WERI-Rb-1 (cell line): ENCODE measurements at places on chromosomes 5 and 9.

DNA sequence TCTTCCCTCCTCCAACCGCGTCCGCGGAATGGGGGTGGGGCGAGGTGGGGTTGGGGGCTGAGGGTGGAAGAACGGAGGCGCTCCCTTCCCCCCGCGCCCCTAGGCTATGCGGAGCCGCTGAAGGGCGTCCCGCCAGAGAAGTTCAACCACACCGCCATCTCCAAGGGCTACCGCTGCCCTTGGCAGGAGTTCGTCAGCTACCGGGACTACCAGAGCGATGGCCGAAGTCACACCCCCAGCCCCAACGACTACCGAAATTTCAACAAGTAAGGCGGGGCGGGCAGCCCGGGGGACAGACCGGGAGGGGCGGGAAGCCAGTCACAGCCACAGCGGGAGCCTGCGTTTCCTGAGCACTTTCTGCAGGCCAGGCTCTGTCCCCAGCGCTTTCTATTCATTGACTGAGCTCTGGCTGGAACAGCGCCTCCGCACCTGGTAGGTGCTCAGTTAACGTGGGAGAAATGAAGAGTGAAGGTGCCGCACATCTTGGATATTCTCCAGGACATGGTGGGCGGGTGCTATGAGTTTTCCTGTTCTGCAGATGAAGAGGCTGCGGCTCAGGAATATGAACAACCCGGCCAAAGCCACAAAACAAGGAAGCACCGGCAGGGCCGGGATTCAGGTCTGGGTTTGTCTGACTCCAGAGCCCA, 11.3 kb downstream of the MYOZ3 start:
- no peak for DNase-seq

GRCh38 chr5:107431536-107431935, 239.2 kb downstream of the EFNA5 start:
- no peak for DNase-seq

DNA sequence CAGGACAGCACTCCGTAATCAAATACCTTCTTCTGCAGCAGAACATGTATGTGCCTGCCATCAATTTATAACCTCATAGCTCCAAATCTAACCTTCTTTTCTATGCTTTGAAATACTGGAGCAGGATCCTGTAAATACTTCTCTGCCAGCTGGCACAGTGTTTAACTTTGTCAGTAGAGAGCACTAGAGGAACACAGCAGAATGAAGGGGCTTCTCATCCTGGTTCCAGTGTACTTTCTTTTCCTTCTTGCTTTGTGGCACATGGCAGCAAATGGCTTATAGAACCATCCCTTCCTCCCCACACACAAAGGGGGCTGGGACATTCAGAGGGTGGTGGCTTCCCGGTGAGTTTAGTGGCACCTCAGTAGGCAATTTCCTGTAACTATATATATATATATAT, 3.8 kb upstream of the FBXW11 start:
- DNase-seq = peak; percentile 11

GRCh38 chr5:144084971-144085370, 85.5 kb downstream of the YIPF5 start:
- DNase-seq = no peak

DNA sequence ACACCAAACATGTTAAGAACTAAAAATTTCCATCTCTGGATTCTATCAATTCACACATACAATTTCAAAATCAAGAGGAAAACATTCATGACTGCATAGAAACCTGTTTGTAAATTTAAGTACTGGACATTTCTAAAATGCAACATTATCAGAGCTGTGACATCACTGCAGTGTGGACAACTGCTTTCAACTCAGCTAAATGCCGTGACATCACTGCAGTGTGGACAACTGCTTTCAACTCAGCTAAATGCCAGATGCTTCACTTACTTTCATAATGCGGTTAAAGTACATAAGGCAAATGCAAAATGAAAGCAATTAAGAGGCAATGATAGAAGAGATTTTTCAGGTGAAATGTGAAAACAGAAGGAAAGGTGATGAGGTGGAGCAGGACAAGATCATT, 161.5 kb downstream of the ARL15 start:
- no peak for DNase-seq

- no peak for DNase-seq
Observed at GRCh38 chr9:93186215-93186945, 2.4 kb downstream of the WNK2 start.

- DNase-seq = peak; percentile 39
Observed at GRCh38 chr5:76175821-76176403, 92.7 kb downstream of the SV2C start.

- DNase-seq = no peak
Observed at GRCh38 chr5:156971415-156971814, 8.4 kb upstream of the TIMD4 start.

DNA sequence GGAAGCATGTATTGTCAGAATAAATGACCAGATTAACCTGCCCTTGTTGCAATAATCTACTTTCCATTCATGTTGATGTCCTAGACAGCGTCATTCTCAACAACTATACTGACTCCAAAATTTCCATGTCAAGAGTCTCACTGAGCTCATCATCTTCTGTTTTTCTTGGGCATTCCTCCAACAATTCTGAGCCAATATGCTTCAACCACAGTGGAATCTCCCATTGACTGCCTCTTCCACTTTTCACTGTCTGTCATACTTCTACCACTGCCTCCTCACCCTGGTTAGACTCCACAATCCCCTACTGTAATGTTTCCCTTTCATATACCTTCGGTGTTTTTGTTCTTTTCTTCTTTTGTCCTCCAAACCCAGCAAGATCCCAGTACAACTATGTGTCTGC, 162.8 kb downstream of the TLE1 start:
- no peak for DNase-seq

DNA sequence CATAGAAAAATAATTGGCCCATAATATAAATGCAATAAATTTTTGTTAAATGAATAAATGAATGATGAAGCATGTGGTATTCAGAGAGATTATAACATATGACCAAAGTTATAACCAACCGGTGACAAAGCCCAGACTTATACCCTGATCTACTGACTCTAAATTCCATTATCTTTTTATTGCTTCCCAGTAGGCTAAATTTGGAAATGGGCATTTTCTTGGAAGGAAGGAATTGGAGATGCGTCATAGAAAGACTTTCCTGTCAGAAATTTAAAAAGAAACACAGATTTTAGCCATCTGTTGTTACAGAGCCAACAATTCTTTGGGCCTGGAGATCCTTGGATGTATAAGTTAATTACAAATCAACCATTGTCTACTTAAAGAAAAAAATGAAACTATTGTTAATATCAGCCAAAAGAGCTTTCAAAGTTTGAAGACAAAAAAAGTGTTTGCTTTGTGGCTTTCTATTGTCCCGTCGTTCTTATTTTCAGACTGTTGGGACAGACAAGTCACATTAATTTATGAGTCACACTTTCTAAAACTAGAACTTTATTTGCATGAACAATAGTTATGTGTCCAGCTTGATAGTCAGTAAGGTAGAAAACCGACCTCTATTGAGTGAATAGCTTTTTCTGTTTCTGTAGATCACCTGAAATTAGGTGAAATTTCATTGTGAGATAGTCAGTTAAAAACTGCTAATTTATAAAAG, 428.7 kb downstream of the GABRG2 start:
- DNase-seq = no peak

DNA sequence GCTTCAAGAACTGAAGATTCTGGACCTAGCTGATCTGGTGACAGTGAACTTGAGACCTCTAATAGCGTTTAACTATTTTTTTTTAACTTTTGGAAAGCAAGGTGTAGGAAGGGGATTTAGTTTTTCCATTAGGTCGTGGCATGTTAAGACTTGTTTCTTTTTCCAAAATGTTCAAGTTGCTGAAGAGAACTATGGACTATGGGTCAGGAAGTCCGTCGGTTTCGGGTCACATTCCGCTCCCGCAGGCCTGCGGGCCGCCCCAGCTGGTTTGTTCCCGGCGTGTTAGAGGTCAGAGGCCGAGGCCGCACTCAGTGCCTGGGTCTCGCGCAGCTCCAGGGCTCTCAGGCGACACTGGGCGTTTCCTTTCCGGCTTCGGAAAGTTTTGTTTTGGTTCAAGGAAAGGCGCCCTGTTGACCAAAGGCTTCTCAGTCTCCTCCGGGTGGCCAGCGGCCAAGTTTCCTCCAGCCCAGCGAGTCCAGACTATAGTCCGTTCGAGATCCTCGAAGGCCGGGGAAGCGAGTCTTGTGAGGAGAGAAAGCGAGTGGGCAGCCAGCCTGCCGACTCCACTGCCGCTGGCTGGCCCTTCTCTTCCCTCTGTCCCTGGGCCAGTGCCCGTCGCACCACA, 586 bp upstream of the FCHO2 start:
- DNase-seq = no peak

DNA sequence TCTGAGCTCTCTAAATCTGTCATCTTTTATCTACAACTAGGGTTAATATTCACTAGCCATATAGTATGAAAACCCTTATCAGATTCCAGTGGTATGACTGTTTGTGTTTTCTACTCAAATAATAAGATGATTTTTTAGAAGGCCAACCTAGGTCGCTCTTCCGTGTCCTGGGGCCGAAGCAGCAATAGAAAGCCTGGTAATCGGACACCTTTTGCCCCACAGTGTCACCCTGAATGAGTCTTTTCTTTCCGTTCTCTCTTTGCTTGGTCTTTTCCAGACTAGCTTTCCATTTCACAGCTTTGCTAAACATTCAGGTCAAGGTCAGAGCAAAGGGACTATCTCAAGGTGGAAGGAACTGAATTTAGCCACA, 243.3 kb upstream of the ANKRD55 start:
- DNase-seq = no peak

- DNase-seq = no peak
Observed at GRCh38 chr9:91775708-91776028, 174.4 kb downstream of the ROR2 start.

DNA sequence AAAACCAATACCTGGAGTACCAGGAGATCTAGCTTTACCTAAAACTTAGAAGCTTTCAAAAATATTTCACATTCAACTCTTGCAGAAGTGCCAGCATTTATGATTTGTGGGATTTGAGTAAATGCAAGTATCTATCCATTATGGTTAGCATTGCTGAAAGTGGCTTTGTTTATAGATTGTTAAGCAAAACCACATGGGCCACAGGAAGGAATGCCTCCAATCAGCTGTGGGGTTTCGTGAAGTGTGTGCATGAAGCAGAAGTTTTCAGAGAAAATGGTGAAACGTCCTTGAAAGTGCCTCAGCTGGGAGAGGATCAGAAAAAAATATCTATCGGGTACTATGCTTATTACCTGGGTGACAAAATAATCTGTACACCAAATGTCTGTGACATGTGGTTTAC, 4.2 kb downstream of the LECT2 start:
- DNase-seq = no peak

- DNase-seq = no peak
Observed at GRCh38 chr5:158200619-158201018, 341.7 kb upstream of the CLINT1 start.

- peak; percentile 40 for DNase-seq
Observed at GRCh38 chr5:139473105-139473504, 2.3 kb downstream of the SMIM33 start.

GRCh38 chr5:56647099-56647850, 168.1 kb upstream of the MAP3K1 start:
- DNase-seq = no peak

- no peak for DNase-seq
Observed at GRCh38 chr5:14676320-14676719, 11.8 kb downstream of the OTULIN start.

DNA sequence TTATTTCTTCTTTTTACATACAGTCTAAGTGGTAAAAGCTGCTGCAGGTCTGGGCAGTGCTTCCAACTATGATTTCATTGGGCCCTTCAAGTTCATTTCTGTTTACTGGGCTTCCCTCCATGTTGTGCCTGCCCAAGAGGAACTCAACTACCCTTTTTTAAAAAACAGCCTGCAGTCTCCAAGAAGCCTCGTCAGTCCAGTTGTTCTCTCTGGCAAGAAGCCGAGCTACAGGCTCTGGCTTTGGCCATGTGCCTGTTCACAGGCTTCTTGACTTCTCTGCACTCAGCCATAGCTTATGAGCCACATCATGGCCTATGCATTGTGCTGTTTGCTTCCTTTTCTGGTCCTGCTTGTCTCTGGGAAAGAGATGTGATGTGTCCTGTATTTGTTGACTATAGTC, 119.7 kb upstream of the PJA2 start:
- DNase-seq = no peak

DNA sequence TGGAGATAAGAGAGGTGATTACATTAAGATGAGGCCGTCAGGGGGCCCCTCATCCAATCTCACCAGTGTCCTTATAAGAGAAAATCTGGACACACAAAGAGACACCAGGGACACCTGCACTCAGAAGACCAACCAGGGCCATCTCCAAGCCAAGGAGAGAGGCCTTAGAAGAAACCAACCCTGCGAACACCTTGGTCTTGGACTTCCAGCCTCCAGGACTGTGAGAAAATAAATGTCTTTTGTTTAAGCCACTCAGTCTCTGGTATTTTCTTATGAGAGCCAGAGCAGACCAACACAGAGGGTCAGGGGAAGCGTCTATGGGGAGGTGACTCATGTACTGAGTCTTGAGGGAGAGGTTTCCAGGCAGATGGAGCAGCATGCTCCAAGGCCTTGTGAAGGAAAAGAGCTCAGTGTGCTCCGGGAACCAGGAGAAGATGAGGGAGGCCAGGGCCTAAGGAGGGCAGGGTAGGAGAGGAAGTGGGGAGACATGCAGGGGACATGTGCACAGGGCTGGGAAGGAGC, 5.4 kb downstream of the PHYKPL start:
- DNase-seq = no peak

- no peak for DNase-seq
Observed at GRCh38 chr5:6476313-6476661, 27.6 kb downstream of the UBE2QL1 start.

DNA sequence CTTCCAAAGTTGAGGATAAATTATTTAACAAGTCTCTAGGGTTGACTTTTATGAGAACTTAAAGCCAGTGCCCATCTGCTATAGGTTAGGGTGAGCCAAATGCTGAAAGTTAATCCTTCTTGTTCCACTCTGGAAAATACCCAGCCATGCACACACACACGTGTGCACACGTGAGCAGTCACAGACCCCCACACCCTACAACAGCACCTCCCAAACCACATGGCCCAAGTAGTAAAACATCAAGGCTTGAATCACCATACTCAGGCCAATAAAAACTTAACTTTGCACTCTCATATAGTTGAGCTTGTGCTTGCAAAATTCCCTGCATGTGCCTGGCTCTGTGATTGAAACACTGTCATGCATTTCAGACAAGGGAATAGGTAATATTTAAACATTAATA, 467.6 kb downstream of the ARHGEF28 start:
- peak; percentile 30 for DNase-seq

GRCh38 chr5:19408149-19408548, 579.9 kb downstream of the CDH18 start:
- DNase-seq = no peak

DNA sequence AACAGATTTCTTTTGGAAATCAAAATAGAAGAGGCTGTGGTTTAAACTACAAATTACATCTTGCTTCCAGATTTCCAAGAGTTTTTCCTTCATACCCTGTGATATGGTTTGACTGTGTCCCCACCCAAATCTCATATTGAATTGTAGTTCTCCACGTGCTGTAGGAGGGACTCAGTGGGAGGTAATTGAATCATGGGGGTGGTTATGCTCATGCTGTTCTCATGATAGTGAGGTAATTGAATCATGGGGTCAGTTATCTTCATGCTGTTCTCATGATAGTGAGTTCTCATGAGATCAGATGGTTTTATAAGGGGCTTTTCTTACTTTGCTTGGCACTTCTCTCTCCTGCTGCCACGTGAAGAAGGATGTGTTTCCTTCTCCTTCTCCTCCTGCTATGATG, 687.0 kb upstream of the ZNF608 start:
- no peak for DNase-seq

- DNase-seq = no peak
Observed at GRCh38 chr5:162067655-162068411, at the start of gene GABRG2. GABRG2 (plus strand) TSS chr5:162067773; CDS start chr5:162068000, 227 bp downstream.
